Temporal lobe (tissue), 4 donors: ENCODE measurements at places on chromosomes 11 and 22. TPM values are rescaled to one million over a fixed set of nuclear protein-coding genes. Genes with fewer than 3 reads are reported as not detected.

The SCARF2 gene
- 2.5 TPM for total RNA-seq

The TMPRSS4 gene
- 0.74 TPM for total RNA-seq

The C11orf52 gene
- total RNA-seq, result not detected

The TCN1 gene
- total RNA-seq, result not detected

The CHRM1 gene
- total RNA-seq, result 8.9 TPM
